ENCODE measurements at places on chromosomes 5 and 9. TPM values are rescaled to one million over a fixed set of nuclear protein-coding genes. Genes with fewer than 3 reads are reported as not detected.
A peak's percentile ranks its signal among the peaks of the same experiment; 100 is the strongest.

DNA sequence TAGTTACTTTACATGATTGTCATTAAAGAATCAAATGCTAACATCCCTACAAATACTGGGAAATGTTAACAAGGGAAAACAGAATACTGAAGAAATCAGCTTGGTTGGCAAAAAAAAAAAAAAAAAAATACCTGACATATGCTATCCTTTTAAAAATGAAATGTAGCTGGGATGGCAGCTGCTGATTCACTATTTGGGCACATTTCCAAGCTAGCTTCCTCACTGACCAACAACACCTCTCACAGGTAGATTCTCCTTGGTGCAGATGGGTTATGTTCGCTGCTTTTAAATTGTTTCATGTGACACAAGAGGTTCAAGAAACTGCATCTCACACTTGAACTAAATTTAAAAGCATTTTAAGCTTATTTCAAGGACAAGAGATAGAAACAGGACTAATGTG lies 6.1 kb upstream of the PRUNE2 start:
- no peak for DNase-seq

- no peak for DNase-seq
Measured at GRCh38 chr9:88280816-88281382, 107.3 kb upstream of the SPIN1 start.

DNA sequence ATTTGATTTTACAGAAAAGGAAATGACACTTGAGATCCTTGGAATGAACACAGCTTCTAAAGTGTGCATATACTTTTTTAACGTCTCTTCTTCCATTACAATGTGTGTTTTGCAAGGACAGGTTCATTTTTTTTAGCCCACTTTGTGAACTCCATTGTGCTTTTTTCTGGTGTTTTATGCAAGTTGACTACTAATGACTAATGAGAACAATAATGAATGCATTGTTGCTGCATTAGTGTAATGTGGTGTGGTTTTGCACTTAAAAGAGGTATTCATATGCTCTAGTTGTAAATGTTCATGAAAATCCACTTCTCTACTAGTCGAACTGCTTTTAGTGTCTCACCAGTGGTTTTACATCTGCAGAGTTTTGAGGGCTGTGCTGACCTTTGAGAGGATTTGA lies 93.6 kb downstream of the UHRF2 start:
- DNase-seq = no peak

DNA sequence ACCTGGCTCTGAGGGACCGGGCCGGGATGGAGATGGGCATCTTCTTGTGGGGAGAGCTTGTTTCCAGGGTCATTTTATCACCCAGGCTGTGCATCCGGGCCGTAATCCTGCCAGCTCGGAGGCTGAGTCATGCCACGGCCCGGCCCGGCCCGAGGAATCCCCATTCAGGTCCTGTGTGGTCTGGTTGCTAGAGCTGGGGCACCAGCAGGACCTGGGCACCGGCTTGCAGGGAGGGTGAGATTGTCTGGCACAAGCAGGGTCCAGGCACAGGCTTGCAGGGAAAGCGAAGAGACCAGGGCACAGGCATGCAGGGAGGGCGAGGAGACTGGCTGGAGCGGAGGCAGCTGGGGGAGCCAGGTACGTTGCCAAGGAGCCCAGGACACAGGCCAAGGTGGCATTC lies 106.8 kb downstream of the RXRA start:
- DNase-seq = no peak

DNA sequence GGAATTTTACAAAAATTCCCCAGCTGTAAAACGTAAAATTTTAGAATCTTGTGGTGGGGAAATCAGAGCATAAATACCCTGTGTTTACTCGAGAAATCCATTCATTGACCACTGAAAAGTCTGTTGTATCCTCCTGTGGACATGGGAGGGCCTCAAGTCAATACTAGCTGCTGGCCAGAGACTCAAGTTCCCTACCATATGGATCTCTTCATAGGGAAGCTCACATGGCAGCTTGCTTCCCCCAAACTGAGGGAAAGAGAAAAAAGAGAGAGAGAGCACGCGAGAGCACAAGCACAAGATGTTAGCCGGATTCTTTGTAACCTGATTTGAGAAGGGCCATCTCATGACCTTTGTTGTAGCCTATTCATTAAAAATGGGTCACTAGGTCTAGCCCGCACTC lies 591.9 kb downstream of the LRRC70 start:
- no peak for DNase-seq

The NPR3 gene
- 0.47 TPM for total RNA-seq

DNA sequence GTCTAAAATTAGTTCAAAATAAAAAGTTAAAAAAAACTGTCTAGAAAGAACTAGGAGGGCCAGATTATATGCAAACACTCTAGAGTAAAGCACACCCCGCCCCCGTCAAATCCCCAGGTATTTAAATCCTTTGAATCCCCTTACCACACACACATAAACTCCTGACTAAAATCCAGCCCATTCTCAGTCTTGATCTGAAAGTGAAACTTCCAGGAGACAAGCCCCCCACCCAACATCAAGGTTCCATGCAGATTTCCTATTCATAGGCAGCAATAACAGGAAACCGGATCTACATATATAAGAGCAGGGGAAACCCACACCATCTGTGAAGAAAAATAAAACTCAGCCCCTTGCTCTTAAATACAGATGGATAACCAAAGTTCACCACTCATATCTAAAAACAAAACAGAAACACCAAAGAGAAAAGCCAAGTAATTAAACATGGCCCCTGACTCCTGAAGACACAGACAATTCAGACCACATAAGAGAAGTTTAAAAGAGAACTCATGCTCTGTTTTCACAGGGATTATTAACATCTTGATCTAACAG lies 42.3 kb downstream of the MARCHF3 start:
- DNase-seq = no peak

DNA sequence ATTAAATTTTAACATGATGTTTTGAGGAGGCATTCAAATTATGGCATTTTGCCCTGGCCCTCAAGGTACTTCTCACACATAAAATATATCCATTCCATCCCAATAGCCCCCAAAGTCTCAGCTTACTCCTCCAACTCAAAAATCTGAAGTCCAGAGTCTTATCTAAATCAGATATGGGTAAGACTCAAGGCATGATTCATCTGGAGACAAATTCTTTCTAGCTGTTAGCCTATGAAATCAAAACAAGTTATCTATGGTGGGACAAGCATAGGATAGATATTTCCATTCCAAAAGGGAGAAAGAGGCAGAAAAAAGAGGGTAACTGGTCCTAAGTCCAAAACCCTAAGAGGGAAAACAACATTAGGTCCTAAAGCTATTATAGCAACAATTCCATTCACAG lies 408.4 kb downstream of the ZNF608 start:
- no peak for DNase-seq

GRCh38 chr9:8494571-8494970 lies 695.0 kb upstream of the DMAC1 start:
- DNase-seq = no peak

GRCh38 chr9:91496351-91496750 lies 72.7 kb upstream of the NFIL3 start:
- no peak for DNase-seq

- no peak for DNase-seq
Measured at GRCh38 chr9:37967014-37967760, 63.3 kb upstream of the SLC25A51 start.

The PFN3 gene
- not detected for total RNA-seq

The ZNF366 gene
- 0.95 TPM for total RNA-seq

The TMEM203 gene
- total RNA-seq = 29.4 TPM

GRCh38 chr5:78162253-78162862 lies 132.1 kb downstream of the AP3B1 start:
- no peak for DNase-seq

The PRRX2 gene
- not detected for total RNA-seq

The PKD2L2 gene
- total RNA-seq = not detected

DNA sequence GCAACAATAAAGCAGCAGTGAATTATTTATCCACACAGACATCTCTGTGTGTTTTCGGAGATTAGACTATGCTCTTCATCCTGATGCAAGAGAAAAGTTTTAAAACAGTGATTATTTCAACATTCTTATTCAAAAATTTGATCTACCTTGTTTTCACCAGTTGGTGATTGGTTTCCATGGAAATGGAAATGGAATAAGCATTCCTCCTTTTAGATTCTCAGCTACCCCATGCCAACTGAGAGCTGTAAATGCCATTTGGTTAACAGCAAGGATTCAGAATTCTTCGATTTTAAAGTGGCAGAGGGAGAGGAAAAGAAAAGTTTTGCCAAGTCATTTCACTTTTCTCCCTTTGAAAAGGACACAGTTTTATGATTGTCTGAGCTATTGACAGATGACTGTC lies 154.7 kb downstream of the PCSK5 start:
- no peak for DNase-seq

The MSMP gene
- total RNA-seq = not detected

DNA sequence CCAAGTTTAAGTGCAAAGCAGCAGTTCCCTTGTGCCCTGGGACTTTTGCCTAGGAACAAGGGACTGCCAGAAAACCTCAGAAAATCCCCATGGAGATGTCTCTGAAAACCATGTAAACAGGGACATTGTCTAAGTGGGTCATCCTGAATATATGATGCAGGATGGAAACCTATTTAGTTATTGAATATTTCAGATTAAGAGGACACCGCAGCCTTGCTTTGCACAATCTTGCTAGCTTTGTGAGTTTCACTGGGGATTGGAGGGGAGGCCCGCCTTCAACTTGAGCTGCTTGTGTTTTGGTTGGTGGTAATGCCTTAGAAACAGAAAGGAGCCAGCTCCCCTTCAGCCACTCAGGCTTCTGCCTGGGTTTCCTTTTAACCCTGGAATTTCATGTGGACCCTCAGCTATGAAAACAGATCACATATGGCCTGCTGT lies 112.8 kb downstream of the C9orf152 start:
- DNase-seq = no peak

- peak; percentile 4 for DNase-seq
Measured at GRCh38 chr9:132365986-132366385, 11.2 kb upstream of the SETX start.

- no peak for DNase-seq
Measured at GRCh38 chr9:26368241-26368640, 524.4 kb downstream of the CAAP1 start.

The CDO1 gene
- total RNA-seq = 4.7 TPM

DNA sequence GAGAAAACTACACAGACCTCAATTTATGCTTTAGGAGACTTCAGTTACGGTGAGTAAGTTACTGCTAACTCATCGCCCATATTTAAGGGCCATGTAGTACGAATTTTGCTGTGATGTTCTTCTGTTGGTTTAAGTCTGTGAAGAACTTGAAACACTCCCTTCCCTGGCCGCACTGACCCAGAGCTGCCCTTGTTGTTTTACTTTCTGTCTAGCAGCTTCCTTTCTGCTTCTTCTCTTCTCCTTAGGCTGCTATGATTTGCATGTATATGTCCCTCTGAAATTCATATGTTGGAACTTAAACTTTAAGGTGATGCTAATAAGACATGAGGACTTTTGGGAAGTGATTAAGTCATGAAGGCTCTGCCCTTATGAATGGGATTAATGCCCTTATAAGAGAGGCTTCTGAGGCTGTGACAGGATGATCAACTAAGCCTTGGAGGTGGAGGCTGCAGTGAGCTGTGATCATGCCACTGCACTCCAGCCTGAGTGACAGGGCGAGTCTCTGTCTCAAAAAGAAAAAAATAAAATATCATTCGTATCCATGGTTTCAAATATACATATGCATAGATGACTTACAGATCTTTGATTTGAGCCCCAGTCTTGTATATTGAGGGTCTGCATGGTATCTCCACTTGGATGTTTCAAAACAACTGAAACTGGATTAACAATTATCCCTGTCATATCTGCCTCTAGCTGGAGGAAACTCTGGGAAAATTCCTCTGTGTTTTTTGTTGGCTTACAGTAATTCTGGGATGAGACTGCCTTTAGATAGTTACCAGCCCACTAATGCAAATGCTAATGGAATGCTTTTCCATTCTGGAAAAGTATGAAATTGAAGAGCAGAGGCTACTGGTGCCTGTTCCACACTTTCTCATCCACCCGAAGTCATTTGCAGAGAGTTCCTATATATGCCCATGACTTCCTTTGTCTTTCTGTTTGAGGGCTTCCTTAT lies 263.4 kb upstream of the ACTBL2 start:
- no peak for DNase-seq

DNA sequence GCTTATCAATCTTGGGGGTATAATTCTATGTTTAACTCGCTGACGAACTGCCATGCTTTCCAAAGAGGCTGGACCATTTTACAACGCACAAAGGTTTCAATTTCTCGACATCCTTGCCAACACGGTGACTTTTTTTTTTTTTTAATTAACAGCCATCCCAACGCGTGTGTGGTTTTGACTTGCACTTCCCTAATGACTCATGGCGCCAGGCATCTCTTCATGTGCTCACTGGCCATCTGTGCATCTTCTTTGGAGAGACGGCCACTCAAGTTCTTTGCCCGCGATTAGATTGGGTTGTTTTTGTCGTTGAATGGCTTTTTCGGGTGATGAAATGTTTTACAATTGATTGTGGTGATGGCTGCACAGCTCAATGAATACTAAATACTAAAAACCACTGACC lies 12.5 kb upstream of the CARD9 start:
- DNase-seq = no peak

The PCDH12 gene
- total RNA-seq = 1.7 TPM

The PLAC8L1 gene
- total RNA-seq = 2.0 TPM

The HAVCR2 gene
- total RNA-seq = 9.9 TPM

- DNase-seq = no peak
Measured at GRCh38 chr9:136250676-136251075, 5.1 kb upstream of the QSOX2 start.

- DNase-seq = no peak
Measured at GRCh38 chr5:97838214-97838613, 655.2 kb upstream of the RIOK2 start.

The FLT4 gene
- 17.3 TPM for total RNA-seq

The SPACA9 gene
- total RNA-seq = 1.2 TPM

GRCh38 chr9:114888607-114889006 lies 41.8 kb downstream of the TNFSF8 start:
- DNase-seq = no peak

The PCDHGA7 gene
- 0.57 TPM for total RNA-seq

The PCDHGA3 gene
- total RNA-seq = 0.76 TPM

The BTNL9 gene
- 48.7 TPM for total RNA-seq

- no peak for DNase-seq
Measured at GRCh38 chr9:100473276-100474081, 530 bp downstream of the TMEFF1 start.

- no peak for DNase-seq
Measured at GRCh38 chr9:35615981-35616680, 2.1 kb downstream of the CD72 start.

- DNase-seq = no peak
Measured at GRCh38 chr5:131536211-131536826, 98.7 kb downstream of the RAPGEF6 start.

The ZNF474 gene
- not detected for total RNA-seq

GRCh38 chr5:6950860-6951259 lies 237.6 kb downstream of the TENT4A start:
- DNase-seq = no peak

DNA sequence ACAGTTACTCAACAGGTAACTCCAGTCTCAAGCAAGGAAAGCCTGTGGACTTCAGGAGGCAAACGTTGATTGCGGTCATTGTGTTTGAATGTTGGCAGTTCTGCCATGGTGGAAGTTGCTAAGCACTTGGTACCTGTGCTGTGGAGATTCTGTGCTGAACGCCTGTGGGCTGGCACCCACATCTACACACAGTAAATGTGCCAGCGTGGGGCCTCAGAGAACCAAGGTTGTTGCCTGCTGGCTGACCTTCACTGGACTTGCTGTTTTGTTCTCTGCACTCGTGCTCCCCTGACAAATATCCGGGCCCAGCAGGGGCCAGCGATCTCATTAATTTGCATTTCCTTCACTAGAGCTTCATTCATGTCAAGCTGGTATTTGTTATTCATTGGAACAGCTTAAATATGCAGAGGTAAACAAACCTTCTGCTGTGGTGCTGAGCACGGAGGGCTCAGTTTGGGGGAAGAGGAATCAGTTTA lies 141.8 kb downstream of the PRKACG start:
- DNase-seq = no peak
